ENCODE measurements at places on chromosomes 6 and 20.

DNA sequence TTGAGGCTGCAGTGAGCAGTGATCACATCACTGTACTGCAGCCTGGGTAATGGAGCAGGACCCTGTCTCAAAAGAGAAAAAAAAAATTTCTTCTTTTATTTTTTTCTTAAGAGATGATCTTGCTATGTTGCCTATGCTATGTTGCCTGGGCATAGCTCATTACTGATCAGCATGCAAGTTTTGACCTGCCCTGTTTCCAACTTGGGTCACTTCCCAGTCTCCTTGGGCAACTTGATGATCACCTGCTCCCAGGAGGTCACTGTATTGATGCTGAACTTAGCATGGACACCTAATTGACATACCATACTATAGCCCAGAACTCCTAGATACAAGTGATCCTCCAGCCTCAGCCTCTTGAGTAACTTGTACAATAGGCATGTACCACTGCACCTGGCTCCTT lies 30.7 kb upstream of the NANP start:
- DNase-seq: no peak

DNA sequence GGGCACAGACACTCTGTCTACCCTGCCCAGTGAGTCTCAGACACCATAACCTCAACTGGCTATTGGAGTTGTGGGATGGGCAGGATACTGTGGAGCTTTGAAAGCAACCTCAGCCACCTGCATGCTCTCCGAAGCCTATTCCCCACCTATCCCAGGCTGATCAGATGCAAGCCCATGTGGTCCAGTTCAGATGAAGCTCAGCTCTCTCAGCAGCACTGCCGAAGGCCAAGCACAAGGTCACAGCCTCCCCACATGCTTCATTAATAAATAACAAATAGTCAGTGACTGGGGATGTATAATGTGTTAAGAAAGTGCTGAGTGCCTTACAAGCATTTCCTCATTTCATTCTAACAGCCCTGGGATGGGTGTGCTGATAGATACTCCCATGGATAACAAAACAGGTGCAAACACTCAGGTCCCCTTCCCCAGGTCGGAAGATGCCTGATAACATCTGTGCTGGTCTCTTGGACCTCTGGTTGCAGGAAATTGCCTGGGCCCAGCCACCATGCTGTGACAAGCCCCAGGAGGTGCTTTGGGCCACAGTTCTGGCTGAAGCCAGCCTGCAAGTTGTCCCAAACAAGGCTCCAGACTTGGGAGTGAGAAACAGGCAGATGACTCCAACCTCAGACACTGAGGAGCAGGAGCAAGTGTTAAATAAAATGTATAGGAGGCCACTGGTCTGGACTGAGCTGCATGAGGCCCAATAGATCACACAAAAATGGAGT lies 3.7 kb downstream of the ACSS1 start:
- no peak for DNase-seq

GRCh38 chr6:75428204-75428603 lies 65.4 kb downstream of the FILIP1 start:
- DNase-seq: no peak

- no peak for DNase-seq
Measured at GRCh38 chr20:24961384-24962181, 12.5 kb downstream of the CST7 start.

GRCh38 chr20:11924923-11925322 lies 7.2 kb downstream of the BTBD3 start:
- no peak for DNase-seq

GRCh38 chr6:87881342-87881895 lies 166.2 kb upstream of the SPACA1 start:
- no peak for DNase-seq

- DNase-seq: no peak
Measured at GRCh38 chr6:33249732-33250630, 21.7 kb downstream of the VPS52 start.

GRCh38 chr6:167660944-167661551 lies 165.7 kb upstream of the AFDN start:
- no peak for DNase-seq

DNA sequence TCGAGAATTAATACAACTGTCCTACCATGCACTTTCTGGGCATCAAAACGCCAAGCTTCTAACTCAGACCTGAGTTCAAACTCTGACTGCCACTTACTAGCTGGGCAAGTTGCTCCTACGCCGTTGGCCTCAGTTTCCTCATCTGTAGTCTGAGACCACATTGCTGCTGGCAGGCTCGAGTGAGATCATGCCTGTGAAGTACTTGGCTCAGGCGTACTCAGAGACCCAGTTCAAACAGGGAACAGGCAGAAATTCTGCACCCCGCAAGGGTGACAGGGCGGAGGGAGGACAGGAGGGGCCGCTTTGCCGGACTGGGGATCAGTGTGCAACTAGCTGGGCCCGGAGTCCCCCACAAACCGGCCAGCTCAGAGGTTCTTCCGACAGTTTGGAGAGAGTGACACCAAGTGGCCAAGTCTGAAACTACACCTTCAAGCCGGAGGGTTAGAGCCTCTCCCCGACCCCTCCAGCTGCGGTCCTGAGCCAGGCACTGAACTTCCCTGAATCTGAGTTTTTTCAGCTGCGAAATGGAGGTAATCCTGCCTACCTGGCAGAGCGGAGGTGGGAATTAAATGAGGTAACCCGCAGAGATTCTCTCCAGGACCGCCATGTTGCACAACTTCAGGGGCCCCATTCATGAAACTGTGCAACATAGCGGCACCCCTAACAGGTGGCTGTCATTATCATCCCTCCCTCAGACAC lies 46.0 kb upstream of the PTPN1 start:
- peak; percentile 48 for DNase-seq

DNA sequence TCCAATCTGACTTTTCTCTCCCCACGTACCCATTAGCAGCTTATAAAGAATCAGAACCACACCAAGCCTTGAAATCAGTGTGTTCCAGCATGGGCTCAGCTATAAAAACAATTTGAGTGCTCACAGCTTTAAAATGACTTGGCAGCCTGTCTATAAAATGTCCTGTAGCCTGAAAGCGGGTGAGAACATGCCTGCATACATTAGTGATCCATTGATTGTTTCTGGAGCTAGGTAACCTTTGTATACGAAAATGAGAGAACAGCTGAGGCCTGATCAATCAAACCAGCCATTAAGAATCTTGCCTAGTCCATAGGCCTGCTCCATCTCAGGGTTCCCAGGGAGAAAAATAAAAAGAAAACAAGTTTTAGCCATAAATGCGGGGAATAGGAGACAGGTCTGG lies 245.8 kb upstream of the SULF2 start:
- DNase-seq: no peak

DNA sequence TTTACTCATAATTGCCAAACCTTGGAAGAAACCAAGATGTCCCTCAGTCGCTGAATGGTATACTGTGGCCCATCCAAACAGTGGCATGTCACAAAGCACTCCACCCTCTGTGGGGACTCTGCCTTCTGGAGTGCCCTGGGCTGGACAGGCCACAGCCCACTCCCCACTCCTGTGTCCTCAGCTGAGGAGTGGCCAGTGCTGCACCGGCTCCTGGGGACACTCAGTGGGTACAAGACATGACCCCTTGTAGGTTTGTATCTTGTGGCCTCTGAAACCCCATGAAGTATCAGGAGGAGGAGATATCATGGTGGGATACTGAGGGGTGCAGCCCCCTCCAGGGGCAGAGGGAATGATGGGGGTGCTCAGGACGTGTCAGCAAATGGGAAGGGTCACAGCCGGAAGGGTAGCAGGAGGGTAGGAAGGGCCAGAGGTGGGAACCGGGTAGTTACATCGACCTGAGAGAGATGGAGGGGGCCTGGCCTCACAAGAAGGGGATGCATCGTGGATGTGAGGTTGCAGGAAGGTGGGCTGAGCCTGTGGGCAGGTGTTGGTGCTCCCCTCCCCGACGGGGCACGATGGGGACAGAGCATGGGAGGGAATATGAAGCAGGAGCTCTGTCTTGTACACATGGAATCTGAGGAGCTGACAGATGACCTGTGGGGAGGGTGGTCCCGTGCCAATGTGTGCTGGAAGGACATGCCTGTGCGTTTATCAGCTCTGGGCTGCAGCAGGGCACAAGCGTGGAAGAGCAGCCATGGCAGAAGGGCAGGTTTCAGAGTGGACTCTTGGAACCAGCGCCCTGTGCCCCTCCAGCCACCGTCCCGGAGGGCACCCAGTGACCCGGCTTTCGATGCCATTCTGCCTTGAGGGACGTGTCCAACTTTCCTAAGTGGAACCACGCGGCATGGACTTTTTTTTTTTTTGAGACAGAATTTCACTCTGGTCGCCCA lies 11.9 kb upstream of the HELZ2 start:
- DNase-seq: no peak

GRCh38 chr6:73108949-73109348 lies 116.3 kb downstream of the KHDC1L start:
- no peak for DNase-seq

- DNase-seq: no peak
Measured at GRCh38 chr6:150297327-150298029, 71.3 kb upstream of the IYD start.

DNA sequence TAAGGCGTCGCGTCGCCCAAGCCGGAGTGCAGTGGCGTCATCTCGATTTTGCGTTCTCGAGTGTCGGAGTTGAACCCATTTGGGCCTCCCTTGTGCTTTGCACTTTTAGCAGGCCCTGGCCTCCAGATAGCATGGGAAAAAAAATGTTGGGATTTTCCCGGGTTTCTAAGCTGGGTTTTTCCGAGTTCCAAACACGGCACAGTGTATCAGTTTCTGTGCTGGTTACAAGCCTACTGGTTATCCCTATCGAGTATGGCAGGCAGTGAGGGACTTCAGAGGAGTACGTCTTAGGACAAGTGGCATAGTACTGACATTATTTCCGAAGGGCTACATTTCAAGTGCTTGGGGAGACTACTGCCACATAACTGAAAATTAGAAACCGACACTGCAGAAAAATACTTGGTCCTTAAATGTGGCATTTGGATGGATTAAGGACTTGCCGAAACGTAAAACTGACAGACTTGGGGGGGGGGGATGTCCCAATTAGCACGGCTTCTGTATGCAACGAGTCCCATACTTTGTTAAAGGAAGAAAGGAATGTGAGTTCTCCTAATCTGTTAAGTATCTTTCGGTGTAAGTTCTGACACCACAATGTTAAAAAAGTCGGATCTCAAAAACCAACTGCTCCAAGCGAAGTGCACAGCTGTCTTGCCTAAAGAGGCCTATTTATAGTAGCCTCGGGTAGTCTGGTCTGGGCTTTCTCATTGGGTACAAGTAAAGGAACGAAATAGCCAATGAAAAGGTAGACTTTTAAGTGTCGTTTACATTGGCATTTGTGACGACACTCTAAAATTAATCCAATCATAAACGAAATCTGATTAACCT lies 70.2 kb downstream of the HFE start:
- peak; percentile 97 for DNase-seq

DNA sequence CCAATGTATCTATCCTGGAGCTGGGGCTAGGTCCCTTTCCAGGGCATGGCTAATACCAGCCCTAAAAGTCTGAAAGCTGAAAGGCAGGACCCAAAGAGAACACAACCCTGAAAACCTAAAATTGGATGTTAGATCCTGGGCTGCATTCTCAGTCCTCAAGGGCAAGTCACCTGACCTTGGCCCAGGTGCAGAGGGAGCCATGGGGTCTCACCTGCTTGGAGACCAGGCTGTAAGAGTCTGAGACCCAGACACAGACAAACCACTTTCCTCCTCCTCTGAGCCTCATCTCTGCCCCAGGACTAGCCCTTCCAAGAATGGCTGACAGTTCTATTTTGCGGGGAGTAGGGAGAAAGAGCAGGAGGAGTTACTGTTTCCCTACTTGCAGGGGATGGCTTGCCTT lies 60.0 kb downstream of the EFCAB8 start:
- DNase-seq: no peak

- no peak for DNase-seq
Measured at GRCh38 chr6:107592806-107593205, 102.9 kb downstream of the SOBP start.

- no peak for DNase-seq
Measured at GRCh38 chr20:51637241-51637640, 94.7 kb upstream of the NFATC2 start.

GRCh38 chr20:19711126-19711525 lies 46.9 kb upstream of the RIN2 start:
- DNase-seq: no peak

DNA sequence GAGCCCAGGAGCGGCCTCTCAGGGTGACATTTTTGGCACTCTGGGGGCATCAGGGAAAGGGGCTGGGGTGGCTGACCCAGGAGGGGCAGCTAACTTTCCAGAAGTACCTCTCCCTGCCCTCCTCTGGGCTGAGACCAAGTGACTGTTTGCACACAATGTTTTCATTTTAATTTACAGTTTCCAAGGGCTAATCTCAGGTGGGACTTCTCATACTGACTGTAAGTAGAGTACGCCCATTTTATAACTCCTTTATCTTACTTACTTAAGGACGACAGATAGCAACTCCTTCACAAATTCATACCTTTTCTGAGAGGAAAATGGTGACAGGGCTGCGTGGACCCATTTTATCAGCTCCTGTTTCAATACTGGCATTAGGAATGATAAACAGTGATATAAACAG lies 172.9 kb upstream of the EXOC2 start:
- no peak for DNase-seq

Data from GDM1 (cell line).